NCI-H1436 treated with DMSO at 0.1 percent for 48 hours (cell line): ENCODE measurements at places on chromosomes 6 and 20.

DNA sequence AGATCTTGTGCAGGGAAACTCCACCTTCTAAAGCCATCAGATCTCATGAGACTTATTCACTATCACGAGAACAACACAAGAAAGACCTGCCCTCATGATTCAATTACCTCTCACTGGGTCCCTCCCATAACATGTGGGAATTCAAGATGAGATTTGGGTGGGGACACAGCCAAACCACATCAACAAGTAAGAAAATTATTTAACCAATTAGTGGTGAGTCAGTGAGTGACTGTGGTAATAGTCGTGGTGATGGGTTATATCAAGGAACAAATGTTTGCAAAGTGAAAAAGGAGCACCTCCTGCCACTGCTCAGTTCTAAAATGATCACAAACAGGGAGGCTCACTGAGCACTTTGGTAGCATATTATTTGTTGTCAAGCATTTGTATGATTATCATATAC, 20.6 kb downstream of the EPM2A start:
- no peak for DNase-seq

- no peak for DNase-seq
Measured at GRCh38 chr20:36861875-36862801, 13.8 kb upstream of the TLDC2 start.

DNA sequence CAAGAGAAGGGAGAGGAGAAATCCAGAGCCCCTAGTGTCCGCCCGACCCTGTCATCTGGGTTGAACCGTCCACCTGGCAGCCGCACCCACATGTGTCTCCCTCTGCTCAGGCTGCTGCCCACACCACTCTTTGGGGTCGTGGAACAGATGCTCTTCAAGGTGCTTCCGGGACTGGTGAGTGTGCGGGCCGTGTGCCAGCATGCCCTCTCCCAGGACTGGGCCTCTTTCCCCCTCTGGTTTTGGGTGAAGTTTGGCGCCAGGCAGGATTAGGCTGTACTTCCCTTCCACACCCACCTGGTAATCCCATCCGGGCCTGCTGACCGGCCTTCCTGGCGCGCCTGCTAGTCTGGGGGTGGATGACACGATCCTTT, 7.9 kb downstream of the BPIFB3 start:
- no peak for DNase-seq

GRCh38 chr20:52003415-52003814, 188.2 kb downstream of the ZFP64 start:
- no peak for DNase-seq

DNA sequence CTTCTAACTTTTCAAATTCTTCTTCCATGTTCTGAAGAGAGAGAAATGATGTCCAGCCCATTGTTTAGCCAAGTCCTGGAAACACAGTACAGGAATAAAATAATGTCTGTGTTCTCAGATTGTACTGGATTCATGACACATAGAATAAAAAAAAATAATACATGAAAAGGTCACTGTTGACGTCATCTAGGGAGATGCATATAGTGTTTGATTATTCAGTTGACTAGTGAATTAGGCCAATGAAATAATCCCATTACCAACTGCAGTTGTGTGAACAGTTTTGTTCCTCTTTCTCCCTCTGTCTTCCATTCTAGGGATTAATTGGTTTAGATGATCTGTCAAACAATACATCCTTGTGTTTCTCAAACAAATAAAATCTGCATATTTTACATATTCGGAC, 222.8 kb downstream of the ALDH8A1 start:
- no peak for DNase-seq

DNA sequence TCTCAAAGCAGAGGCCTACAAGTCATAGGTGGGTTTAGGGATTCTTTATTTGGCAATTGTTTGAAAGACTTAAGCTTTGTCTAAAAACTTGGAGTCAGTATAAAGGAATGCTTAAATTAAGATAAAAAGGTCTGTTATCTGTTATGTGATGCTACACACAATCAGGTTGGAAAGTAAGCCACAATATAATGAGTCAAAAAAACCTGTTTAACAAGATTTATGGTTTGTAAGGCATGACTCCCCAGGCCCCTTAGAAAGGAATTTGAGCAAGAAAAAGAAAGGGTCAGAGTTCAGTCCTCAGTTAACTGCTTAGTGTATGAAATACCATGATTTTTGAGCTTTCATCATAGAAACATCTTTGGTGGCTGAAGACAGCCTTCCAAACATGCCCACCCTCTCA, 66.8 kb upstream of the HMGN3 start:
- DNase-seq: no peak

DNA sequence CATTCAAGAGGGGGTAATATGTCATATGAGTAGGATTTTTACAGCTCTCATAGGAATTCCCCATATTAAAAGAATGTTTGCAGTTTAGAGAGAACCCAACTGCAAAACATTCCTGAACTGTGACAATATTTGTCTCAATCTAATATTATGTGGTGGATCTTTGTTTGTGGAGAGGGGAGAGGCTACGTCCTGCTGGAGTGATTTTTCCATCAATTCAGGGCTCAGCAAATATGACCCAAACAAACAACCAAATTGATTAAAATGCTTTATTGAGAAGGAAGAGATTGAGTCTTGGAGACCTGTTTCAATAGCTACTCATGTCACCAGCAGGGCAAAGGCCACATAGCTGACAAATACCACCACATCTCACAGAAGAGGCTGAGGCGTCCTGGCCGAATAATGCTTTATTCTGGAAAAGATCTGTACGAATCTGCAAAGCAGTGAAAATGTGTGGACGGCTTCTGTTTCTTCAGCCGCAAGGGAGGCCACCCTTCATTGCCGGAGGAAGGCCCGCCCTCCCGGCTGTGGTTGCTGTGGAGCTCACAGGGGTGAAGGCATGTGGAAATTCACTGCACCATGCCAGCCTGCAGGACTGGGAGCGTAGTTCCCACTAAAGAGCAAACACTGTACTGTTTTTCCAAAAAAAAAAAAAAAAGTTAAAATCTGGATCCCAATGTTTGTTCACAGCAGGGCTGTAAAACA, 89.7 kb upstream of the QKI start:
- no peak for DNase-seq

DNA sequence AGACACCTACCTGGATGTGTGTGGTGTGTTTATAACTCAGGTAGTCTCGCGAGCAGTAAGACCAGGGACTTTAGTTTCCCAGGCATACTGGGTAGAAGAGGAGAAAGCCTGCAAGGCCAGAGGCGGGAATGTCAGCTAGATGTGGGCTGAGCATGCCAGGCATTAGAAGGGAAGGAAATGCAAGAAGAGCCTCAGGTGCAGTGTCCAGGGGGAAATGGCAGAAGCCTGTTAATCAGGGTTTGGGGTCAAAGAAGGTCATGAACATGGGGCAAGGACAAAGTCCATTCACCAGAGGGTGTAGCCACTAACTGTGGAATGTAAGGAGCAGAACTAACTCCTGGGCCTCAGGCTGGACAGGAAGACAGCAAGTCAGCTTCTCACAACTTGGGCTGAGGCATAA, 305.0 kb downstream of the SMOC2 start:
- DNase-seq: no peak
